COR-L47 (cell line): ENCODE measurements at places on chromosomes 3 and 15.
A peak's percentile ranks its signal among the peaks of the same experiment; 100 is the strongest.

- DNase-seq, result no peak
These were observed 91.3 kb downstream of the NBEAL2 start for GRCh38 chr3:47070770-47071169.

GRCh38 chr3:27022096-27022761 is 347.0 kb downstream of the NEK10 start:
- no peak for DNase-seq

DNA sequence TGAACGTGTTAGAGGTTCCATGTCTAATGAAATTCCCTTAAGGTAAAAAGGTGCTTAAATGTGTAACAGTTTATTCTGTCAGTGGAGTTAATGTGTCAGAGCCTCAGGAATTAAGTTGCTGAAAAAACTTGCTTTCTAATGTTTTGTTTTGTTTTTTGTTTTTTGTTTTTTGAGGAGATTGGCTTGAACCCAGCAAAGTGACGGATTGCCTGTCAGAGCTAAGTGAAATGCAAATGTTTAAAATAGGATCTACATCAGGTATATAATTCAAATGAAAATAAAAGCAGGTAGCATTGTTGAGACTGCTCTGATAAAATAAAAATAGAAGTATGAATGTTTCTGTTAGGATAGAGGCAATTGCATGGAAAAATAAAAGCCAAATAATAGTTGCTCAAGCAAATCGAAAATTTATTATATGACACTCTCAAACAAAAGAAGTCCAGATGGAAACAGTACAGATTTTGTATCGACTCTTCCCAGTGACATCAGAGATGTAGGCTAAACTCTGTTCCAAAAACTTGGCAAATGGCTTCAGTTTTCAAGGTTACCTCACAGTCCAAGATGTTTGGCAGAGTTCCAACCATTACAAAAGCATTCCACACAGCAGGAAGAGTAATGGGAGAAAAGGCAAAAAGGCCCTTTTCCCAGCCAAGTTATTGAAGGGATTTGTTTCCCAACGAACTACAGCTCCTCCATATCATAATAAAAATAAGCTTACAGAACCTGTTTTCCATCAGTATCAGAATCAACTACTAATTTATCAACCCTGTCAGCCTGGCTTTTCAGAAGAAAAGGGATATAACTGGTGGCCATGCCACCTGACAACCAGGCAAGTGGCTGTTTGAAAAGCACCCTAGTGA is 291.0 kb downstream of the TBL1XR1 start:
- peak; percentile 94 for DNase-seq

DNA sequence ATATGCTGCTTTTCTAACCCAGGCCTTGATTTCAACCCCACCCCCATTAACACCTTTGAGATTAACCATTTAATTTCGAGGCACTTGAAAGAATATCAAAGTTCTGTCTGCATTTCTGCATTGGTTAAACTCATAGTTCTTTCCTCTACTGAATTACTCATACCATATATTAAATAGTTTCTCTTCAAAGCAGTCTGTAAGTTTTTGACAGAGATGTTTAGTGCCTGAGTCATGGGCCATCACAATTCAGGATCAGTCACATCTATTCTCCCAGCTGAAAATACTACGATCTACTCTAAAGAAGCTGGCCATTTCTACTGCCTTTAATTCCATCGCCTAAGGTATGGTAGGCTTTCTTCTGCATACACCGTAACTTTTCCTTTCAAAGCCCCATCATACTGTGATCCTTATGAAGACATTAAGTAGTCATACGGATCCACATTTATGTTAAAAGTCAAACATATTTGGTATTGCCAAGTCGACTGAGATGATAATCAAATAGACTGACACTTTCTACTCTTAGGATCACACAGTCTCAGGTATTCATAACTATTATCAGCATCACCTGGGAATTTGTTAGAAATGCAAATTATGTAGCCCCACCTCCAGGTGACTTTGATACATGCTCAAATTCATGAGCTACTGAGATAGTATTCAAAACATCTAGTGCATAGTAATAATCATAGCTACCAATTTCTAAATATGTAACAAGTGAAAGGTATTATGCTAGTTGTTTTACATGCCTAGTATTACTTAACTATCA is 489.4 kb upstream of the IL12A start:
- DNase-seq, result no peak

GRCh38 chr3:65875393-65876027 is 163.2 kb downstream of the MAGI1 start:
- no peak for DNase-seq

DNA sequence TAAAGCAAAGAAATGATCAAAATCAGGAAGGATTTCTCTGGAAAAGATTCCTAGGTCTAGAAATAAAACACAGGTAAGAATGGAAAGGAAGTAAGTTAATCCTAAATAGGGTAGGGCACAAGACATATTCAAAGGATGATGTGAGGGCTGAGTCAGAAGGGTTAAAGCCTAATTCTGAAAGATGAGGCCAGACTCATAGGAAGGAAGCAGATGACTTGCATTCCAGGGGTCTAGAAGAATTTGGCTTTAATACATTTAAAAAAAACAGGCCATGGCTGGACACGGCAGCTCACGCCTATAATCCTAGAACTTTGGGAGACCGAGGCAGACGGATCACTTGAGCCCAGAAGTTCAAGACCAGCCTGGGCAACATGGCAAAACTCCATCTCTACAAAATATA is 3.2 kb downstream of the SSR3 start:
- DNase-seq, result no peak

GRCh38 chr3:37852097-37852496 is 9.6 kb upstream of the CTDSPL start:
- DNase-seq, result no peak
